Amniotic stem cell (primary cell): ENCODE measurements at places on chromosomes 3 and 15.

DNA sequence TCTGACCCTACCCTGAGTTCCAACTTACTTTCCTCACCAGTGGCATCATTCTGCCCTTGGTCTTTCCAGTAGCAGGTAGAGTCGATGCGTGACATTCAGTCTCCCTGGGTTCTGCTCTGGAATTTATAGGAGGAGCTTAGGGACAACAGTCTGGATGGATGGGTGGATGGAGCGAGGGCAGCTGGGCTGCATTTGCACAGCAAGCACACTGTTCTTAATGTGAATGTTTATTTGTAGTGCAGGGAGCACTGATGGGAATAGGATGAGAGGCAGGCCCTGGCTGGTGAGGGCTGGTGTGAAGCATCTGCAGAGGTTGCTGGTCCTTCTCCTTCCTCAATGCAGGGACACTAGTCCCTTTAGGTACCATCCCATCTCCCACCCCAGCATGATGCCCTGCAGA is 176.2 kb downstream of the EPHB1 start:
- DNase-seq: no peak

DNA sequence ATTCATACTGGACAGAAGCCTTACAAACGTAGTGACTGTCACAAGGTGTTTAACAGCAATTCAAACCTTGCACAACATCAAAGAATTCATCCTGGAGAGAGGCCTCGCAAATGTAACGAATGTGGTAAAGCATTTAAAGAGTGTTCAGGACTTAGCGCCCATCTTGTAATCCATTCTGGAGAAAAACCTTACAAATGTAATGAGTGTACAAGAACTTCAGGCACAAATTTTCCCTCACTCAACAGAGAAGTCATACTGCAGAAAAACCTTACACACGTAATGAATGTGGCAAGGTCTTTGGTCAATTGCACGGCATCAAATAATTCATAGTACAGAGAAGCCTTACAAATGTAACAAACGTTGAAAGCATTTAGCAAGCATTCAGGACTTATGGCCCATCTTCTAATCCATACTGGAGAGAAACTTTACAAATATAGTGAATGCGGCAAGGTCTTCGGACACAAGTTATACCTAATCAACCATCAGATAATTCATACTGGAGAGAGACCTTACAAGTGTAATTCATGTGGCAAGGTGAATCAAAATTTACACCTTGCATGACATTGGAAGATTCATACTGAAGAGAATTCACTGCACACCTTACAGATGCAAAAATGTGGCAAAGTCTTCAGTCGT is 27.5 kb downstream of the SPCS1 start:
- DNase-seq: no peak

DNA sequence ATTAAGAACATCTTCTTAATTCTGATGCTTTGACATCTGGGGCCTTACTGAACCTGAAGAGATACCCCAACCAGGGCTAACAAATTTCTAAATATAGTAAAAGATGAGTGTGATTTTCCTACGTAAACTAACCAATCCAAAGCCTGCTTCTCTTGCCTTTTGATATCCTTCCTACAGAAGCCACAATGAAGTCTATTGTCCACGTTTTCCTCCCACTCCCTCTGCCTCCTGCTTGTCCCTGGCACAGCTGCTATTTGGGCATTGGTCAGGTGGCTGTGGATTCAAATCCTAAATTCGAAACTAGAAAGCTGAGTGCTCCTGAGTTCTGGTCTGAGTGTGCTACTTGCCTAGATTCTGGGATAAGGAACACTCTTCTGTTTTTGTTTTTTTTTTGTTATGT is 17.4 kb upstream of the MKRN3 start:
- DNase-seq: no peak

DNA sequence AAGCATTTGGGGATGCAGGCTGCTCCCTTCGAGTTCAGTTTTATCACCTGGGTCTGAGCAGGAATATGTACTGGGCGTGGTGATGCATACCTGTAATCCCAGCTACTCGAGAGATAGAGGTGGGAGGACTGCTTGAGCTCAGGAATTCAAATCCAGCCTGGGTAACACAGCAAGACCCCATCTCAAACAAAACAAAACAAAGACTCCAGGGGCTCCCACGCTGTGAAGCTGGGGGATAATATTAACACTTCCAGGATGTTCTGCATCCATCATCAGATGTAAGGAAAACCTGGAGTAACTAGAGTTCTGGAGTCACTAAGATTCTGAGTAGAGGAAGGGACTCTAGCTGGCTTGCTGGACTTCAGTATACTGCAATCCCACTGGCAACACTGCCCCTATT is 40.6 kb downstream of the LYZL4 start:
- DNase-seq: no peak

GRCh38 chr3:150311156-150311555 is 96.9 kb upstream of the TSC22D2 start:
- DNase-seq: no peak

- DNase-seq: no peak
Observed at GRCh38 chr3:194606941-194607340, 26.3 kb downstream of the TMEM44 start.
